GM19239 (cell line): ENCODE measurements at places on chromosomes 12 and 14.

GRCh38 chr12:52946334-52946733 lies 2.6 kb upstream of the KRT18 start:
- no peak for DNase-seq

DNA sequence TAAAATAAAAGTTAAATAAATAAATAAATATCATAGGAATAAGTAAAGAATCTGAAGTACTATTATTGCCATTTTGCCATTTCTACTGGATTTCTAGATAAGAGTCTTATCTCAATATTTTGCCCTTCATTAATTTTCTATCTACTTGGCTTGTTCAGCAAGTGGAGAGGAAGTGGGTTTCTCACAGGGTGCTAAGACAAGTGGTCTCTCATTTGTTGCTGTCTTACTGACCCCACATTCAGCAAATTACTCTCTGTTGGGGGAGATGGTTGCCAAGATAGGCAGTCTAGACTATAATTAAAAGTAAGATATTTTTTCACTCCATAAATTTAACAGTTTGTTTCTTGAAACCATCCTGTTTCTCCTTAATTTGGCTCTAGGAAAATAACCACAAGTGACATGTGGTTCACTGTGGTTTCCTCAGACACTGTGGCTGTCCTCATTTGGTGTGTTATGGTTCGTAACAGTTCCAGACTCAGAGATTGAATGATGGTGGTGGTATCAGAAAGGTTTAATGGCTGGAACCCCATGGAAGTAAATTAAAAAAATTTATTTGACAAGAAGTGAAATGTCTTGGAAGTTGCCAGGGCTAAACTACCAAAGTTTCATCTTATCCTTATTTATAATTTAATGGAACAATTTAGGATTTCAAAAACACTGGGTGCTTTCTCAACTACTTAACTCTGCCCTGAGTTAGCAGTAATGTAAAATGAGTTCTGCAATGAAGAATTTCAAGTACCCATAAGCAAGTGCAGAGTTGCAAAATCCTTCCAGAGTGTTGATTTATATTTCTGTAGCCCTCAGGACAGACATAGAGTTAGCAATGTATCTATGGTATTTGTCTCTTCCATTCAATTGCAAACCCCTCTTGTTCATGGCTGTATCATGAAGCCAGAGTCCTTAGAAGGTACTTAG lies 214.8 kb downstream of the MSRB3 start:
- no peak for DNase-seq

DNA sequence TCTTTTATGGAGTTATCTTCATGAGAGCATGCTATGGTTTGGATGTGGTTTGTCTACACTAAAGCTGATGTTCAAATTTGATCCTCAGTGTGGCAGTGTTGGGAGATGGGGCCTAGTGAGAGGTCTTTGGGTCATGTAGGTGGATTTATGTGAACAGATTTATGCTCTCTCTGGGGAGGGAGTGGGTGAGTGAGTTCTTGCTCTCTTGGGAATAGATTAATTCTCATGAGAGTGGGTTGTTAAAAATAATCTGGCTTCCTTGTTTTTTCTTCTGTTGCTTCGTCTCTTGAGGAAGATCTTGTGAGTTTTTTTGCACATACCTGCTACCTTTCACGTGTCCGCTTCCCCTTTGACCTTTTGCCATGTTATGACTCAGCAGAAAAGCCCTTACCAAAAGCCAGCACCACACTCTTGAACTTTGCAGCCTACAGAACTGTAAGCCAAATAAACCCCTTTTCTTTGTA lies 20.5 kb downstream of the DERA start:
- no peak for DNase-seq

DNA sequence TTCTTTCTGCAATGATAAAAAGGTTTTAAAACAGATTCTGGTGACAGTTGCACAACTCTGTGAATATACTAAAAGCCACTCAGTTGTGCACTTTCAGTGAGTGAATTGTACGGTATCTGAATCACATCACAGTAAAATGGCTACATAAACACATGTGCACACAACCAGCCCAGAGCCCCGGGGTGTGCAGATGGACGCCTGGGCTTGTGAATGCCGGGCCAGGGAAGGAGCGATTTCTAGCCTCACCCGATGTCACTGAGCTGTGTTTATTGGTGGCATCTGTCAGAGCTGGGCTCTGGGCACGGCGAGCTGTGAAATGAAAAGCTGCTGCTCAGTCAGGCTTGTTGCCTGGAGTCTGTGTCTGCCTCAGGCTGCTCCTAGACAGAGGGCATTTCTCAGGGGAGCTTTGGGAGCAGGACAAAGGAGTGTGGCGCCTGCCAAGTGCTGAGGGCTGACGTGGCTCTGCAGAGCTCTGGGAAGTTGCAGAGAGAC lies 25.9 kb downstream of the RHOF start:
- no peak for DNase-seq

DNA sequence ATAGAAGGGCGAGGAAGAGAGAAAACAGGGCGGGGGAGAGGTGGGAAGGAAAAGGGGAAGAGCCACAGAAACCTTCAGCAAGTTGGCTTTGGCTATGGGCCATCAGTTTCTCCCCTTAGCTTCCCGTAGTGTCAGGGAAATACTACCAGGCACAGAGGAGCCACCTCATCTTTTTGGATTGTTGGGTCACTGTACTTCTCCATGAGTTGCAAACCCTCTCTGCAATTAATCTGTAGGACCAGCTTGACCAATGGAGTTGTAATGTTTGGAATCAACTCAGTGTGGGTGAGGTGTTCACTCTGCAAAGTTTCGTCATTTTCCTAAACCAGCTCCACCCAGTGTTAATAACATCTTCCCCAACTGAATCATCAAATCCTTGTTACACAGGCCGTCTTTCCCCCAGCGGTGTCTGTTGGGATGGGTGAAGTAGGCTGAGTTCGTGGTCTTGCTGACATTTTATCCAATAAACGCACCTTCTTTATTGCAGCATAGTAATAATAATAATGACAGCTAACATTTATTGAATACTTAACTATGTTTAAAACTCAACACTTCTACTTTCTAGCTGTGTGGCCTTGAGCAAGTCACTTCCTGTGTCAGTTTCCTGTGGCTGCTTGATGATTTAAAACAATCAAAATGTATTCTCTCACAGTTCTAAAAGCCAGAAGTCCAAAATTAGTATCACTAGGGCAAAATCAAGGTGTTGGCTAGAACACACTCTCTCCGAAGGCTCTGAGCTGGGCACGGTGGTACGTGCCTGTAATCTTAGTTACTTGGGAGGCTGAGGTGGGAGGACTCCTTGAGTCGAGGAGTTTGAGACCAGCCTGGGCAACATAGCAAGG lies 8.1 kb upstream of the GLTP start:
- no peak for DNase-seq

GRCh38 chr12:90078344-90078743 lies 369.7 kb upstream of the ATP2B1 start:
- DNase-seq, result no peak
